ENCODE measurements at places on chromosomes 3 and 15. TPM values are rescaled to one million over a fixed set of nuclear protein-coding genes. Genes with fewer than 3 reads are reported as not detected.

GRCh38 chr3:8557298-8557697 is 55.7 kb downstream of the LMCD1 start:
- H3K27me3 ChIP-seq, result no peaks in the 10 kb centered on the region
- DNase-seq, result peak; percentile 47
- peaks cover 9% of the 10 kb centered on the region for H3K36me3 ChIP-seq
- H3K4me3 ChIP-seq, result no peak overlapping the region
- peak overlapping the region; percentile 25 for H3K27ac ChIP-seq
- peaks cover 55% of the 10 kb centered on the region for H3K4me1 ChIP-seq

Gene STRA6
- 0.03 TPM for polyA plus RNA-seq

- H3K4me3 ChIP-seq, result no peak overlapping the region
- DNase-seq, result no peak
- no peak overlapping the region for H3K27ac ChIP-seq
Measured at GRCh38 chr3:150114273-150114672, 143.6 kb upstream of the PFN2 start.

Gene GOLGA6D
- polyA plus RNA-seq, result not detected

Gene CHRM5
- not detected for polyA plus RNA-seq

Gene MLF1
- polyA plus RNA-seq, result 93.9 TPM

- no peaks in the 10 kb centered on the region for H3K36me3 ChIP-seq
- peaks cover 4% of the 10 kb centered on the region for H3K27me3 ChIP-seq
- H3K4me1 ChIP-seq, result peaks cover 4% of the 10 kb centered on the region
- peak overlapping the region; percentile 61 for H3K4me3 ChIP-seq
- DNase-seq, result no peak
Measured at GRCh38 chr3:169146866-169147237, 516.7 kb downstream of the MECOM start.

GRCh38 chr3:17672506-17672905 is 69.9 kb downstream of the TBC1D5 start:
- H3K4me1 ChIP-seq, result peaks cover 4% of the 10 kb centered on the region
- no peak overlapping the region for H3K27ac ChIP-seq
- H3K36me3 ChIP-seq, result no peaks in the 10 kb centered on the region
- DNase-seq, result no peak
- H3K4me3 ChIP-seq, result no peak overlapping the region

GRCh38 chr3:178450476-178450875 is 85.8 kb upstream of the KCNMB2 start:
- no peak overlapping the region for H3K27ac ChIP-seq
- DNase-seq, result no peak
- H3K4me1 ChIP-seq, result peaks cover 12% of the 10 kb centered on the region
- no peak overlapping the region for H3K4me3 ChIP-seq
- H3K27me3 ChIP-seq, result no peaks in the 10 kb centered on the region

Gene ZCWPW2
- 0.71 TPM for polyA plus RNA-seq
